Activated T-helper 9 cell treated with anti-CD3 and anti-CD28 coated beads, Interleukin-2, amount 50 U/mL, for 16 hours (primary cell): ENCODE measurements at places on chromosomes 11 and 22.
A peak's percentile ranks its signal among the peaks of the same experiment; 100 is the strongest.

DNA sequence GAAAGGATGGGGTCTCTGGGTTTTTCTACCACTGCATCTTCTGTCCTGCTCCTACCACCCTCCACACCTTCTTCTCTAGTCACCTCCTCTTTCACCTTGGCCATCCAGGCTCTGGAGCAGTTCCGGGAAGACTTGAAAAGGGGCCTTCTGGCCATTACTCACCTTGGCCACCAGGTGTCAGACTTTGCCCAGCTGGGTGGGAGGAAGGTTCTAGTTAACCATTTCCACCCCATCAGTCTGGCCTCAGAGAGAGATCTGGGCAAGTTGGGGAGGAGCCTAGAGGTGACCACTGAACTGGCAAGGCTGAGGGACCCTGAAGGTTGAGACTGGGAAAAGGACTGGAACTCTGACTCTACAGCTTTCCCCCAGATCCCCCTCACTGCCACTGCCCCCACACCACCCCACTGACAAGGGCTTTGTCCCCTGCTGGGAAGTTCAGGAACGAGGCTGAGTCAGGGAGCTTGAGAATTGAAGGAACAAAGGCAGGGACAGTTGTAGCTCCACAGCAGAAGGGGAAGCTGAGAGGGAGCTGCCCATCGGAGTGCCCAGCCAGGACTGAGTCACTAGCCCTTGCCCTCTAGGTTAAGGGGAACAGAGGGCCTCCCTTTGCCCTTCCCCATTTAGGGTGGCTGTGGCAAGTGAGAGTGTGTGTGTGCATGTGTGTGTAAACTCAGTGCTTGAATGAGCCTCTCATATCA lies 3.7 kb upstream of the POLD4 start:
- DNase-seq, result peak; percentile 49

- DNase-seq, result peak; percentile 36
Observed at GRCh38 chr11:117818041-117818873, 6.3 kb downstream of the FXYD2 start.

- no peak for DNase-seq
Observed at GRCh38 chr22:25777870-25778269, 35.9 kb downstream of the MYO18B start.

DNA sequence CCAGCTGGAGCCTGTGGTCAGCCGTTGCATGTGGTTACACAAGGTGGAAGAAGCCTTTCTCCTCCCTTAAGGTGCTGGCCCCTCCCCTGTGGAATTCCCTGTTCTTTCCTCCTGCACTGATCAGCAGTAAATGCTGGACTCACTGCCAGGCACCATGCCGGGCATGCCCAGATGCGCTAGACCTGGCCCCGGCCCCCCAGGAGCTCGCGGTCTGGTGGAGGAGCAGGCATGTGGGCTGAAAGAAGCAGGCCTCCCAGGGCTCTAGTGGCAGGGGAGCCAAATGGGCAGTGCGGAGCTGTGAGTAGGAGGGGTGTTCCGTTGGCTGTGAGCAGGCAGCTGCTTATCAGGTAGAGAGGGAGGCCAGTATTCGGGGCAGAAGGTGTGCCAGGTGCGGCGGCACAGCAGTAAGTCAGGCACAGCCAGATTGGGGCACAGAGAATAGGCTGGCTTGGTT lies 10.2 kb downstream of the DGKZ start:
- no peak for DNase-seq

GRCh38 chr11:85299258-85299942 lies 327.7 kb downstream of the DLG2 start:
- DNase-seq, result no peak
